ENCODE measurements at places on chromosomes 7 and 10. TPM values are rescaled to one million over a fixed set of nuclear protein-coding genes. Genes with fewer than 3 reads are reported as not detected.

Gene AQP1
- 0.10 TPM for total RNA-seq

Gene IDI2
- not detected for total RNA-seq

Gene TRA2A
- total RNA-seq, result 104 TPM

Gene SPDYE11
- total RNA-seq, result not detected

Gene CPA2
- not detected for total RNA-seq

Gene CYP2W1
- total RNA-seq, result not detected

Gene ZP3
- 2.6 TPM for total RNA-seq

Gene SNCG
- total RNA-seq, result not detected

Gene FLNC
- 0.23 TPM for total RNA-seq

Gene GNAI1
- 2.0 TPM for total RNA-seq

Gene WDFY4
- total RNA-seq, result 1.2 TPM

Gene HOXA3
- total RNA-seq, result not detected

Gene PLXDC2
- 0.04 TPM for total RNA-seq

Gene EVX1
- total RNA-seq, result not detected

Gene SEMA4G
- total RNA-seq, result 0.89 TPM

Gene ODAD2
- 0.56 TPM for total RNA-seq

Gene GPR146
- 2.8 TPM for total RNA-seq

Gene SCIN
- total RNA-seq, result 0.47 TPM

Gene GBX1
- not detected for total RNA-seq

Gene SLC25A28
- 51.9 TPM for total RNA-seq

Gene RBP3
- total RNA-seq, result not detected

Gene UTF1
- not detected for total RNA-seq

Gene SHTN1
- 0.08 TPM for total RNA-seq

Gene EN2
- not detected for total RNA-seq

Gene AMPH
- total RNA-seq, result not detected

Gene AZGP1
- total RNA-seq, result not detected

Gene ZNF365
- not detected for total RNA-seq

Gene PITX3
- not detected for total RNA-seq

Gene CRHR2
- total RNA-seq, result not detected

Gene C10orf105
- 0.41 TPM for total RNA-seq

Gene THSD7A
- not detected for total RNA-seq

Gene GBF1
- total RNA-seq, result 29.5 TPM

Gene GHRHR
- not detected for total RNA-seq

Gene PON2
- 3.5 TPM for total RNA-seq

Gene CSTF2T
- total RNA-seq, result 29.5 TPM

Gene CHST15
- 0.25 TPM for total RNA-seq

Gene MMRN2
- not detected for total RNA-seq

Gene GPER1
- 0.14 TPM for total RNA-seq

Gene AGBL3
- total RNA-seq, result 2.2 TPM

Gene TRIM50
- not detected for total RNA-seq

Gene GIMAP2
- 40.7 TPM for total RNA-seq

Gene ANXA8L1
- not detected for total RNA-seq

Gene IGF2BP3
- 0.70 TPM for total RNA-seq

Gene AGAP5
- total RNA-seq, result 5.4 TPM

Gene CYP3A7
- not detected for total RNA-seq

Gene HHEX
- total RNA-seq, result 0.38 TPM

Gene LRRD1
- not detected for total RNA-seq

Gene CCDC172
- total RNA-seq, result not detected

Gene CEP55
- total RNA-seq, result 52.0 TPM

Gene NOLC1
- total RNA-seq, result 337 TPM

Gene CYP2C19
- not detected for total RNA-seq

Gene NIPSNAP2
- 47.2 TPM for total RNA-seq

Gene ENO4
- total RNA-seq, result not detected

Gene OR2A1
- total RNA-seq, result not detected

Measured in activated naive CD8-positive, alpha-beta T cell treated with anti-CD3 and anti-CD28 coated beads for 36 hours (primary cell).